Activated CD4-positive, alpha-beta memory T cell treated with anti-CD3 and anti-CD28 coated beads for 36 hours (primary cell): ENCODE measurements at places on chromosomes 11 and 22. TPM values are rescaled to one million over a fixed set of nuclear protein-coding genes. Genes with fewer than 3 reads are reported as not detected.

The OR8D4 gene
- total RNA-seq: not detected

GRCh38 chr11:124405581-124405980, 6.8 kb upstream of the OR8B3 start:
- no peak for DNase-seq

The OR52H1 gene
- not detected for total RNA-seq

GRCh38 chr11:114169821-114170220, 110.3 kb downstream of the ZBTB16 start:
- DNase-seq: no peak
